ENCODE measurements at places on chromosomes 5 and 9. TPM values are rescaled to one million over a fixed set of nuclear protein-coding genes. Genes with fewer than 3 reads are reported as not detected.
A peak's percentile ranks its signal among the peaks of the same experiment; 100 is the strongest.

DNA sequence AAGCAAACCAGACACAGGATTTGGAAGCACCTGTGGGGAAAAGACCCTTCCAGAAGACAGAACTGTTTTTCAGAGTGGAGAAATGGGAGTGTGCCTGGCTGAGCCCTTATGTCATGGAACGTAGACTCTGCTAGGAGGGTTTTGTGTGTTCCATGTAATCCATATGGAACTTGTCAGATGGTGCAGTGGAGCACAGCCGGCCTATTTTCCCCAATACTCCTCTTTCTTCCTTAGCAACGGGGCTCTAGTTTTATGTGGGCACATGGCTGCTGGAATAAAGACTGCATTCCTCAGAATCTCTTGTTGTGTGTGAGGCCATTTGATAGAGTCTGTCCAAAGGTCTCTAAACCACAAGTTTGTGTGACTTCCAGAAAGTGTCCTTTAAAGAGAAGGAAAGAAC is 284.0 kb downstream of the DRD1 start:
- DNase-seq: no peak

- DNase-seq: no peak
Measured at GRCh38 chr9:7067169-7067568, 309.4 kb downstream of the KDM4C start.

- DNase-seq: no peak
Measured at GRCh38 chr9:101317735-101318134, 67.1 kb downstream of the BAAT start.

- peak; percentile 47 for DNase-seq
Measured at GRCh38 chr5:58849921-58850667, 267.2 kb downstream of the RAB3C start.

- DNase-seq: no peak
Measured at GRCh38 chr9:90201766-90202165, 440.9 kb downstream of the DIRAS2 start.

GRCh38 chr9:122011818-122012498 is 81.2 kb downstream of the TTLL11 start:
- no peak for DNase-seq

GRCh38 chr5:140153905-140154304 is 21.1 kb upstream of the CYSTM1 start:
- no peak for DNase-seq

- no peak for DNase-seq
Measured at GRCh38 chr5:80784451-80784850, 129.7 kb upstream of the DHFR start.

DNA sequence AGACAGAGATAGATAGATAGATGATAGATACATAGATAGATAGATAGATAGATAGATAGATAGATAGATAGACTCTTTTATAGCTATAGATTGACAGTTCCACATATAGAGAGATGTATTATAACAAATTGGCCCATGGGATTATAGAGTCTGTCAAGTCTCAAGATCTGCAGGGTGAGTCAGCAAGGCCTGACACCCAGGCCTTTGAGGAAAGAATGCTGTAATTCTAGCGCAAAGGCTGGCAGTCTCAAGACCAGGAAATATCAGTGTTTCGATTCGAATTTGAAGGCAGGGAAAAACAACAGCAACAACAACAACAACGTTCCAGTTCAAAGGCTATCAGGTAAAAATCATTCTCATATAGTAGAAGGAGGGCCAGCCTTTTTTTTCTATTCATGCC is 339.2 kb upstream of the CDH9 start:
- no peak for DNase-seq

DNA sequence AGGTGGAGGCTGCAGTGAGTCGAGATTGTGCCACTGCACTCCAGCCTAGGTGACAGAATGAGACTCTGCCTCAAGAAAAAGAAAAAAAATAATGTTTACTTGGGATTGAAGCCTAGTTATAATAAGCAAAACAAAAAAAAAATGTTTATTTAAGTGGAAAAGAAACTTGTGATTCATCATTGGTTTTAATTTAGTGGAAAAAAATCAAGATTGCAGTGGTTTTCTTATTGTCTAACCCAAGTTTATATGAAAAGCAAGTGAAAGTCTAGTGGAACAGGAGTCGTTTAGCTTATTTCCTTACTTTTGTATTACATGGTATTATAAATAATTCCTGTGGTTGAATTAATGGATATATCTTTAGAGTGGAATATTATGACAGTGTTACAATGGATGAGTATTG is 8.4 kb downstream of the CNOT8 start:
- DNase-seq: no peak

DNA sequence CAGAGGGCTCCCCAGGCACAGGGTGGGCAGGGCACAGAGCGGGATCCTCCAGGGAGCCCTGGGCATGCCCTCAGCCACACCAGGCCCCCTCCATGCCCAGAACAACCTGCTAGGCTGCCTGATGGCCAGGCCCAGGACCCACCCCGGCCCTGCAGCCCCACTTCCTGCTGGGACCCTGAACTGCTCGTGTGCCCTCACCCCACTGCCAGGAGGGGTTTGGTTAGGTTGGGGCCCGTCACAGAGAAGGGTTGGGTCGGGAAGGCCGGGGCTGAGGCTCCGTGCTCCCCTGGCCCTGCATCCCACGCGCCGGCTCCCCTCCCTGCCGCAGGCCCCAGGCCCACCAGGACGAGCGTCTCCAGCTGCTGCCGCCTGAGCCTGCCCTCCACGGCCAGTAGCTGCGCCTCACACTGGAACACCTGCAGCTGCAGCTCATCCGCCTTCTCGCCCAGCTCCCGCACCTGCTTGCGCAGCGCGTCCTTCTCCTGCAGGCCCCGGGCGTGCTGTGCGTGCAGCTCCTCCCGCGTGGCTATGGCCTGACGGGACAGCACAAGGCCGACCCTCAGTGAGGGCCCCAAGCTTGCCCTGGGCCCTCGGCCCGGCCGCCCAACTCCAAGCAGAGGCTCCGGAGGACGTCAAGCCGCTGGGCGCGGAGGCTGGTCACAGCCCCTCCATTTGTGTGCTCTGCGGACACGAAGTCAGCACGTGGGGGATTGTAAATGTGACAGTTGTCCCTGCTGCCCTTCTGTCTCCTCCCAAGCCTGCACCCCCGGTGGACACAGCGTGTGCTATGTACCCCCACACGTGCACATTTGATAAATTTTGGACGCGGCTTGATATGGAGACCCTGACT is 4.0 kb upstream of the DNLZ start:
- DNase-seq: no peak

DNA sequence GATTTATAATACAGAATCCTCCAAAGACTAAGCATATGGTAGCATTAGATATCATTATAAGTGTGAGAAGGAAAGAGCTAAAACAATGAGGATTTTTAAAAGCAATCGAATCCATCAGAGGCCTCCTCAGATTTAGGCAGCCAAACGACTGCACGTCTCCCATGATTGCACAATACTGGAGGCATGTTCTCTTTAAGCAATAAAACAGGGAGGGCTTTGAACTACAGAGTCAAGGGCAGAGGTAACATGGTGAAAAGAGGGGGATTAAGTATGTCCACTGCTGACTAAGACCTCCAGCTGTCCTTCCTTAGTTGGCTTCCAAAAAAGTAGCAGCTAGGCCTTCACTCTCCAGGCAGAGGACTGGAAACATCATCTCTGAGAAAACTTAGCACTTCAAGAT is 298.7 kb upstream of the RGMB start:
- DNase-seq: no peak

- no peak for DNase-seq
Measured at GRCh38 chr5:34914671-34915138, 599 bp downstream of the RAD1 start.

DNA sequence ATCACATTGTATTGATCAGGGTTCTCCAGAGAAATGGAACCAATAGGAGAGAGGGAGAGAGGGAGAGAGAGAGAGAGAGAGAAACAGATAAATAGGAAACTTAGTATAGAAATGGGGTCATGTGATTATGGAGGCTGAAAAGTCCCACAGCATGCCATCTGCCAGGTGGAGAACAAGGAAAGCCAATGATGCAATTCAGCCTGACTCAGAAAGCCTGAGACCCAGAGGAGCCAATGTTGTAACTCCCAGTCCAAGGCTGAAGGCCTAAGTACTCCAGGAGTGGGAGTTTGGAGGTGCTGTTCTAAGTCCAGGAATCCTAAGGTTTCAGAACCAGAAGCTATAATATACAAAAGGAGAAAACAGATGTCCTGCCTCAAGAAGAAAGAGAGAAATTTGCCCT is 48.4 kb upstream of the ISOC1 start:
- no peak for DNase-seq

GRCh38 chr5:143214890-143215289 is 188.6 kb downstream of the NR3C1 start:
- DNase-seq: no peak

- DNase-seq: peak; percentile 43
Measured at GRCh38 chr5:172777881-172778814, 7.2 kb upstream of the DUSP1 start.

DNA sequence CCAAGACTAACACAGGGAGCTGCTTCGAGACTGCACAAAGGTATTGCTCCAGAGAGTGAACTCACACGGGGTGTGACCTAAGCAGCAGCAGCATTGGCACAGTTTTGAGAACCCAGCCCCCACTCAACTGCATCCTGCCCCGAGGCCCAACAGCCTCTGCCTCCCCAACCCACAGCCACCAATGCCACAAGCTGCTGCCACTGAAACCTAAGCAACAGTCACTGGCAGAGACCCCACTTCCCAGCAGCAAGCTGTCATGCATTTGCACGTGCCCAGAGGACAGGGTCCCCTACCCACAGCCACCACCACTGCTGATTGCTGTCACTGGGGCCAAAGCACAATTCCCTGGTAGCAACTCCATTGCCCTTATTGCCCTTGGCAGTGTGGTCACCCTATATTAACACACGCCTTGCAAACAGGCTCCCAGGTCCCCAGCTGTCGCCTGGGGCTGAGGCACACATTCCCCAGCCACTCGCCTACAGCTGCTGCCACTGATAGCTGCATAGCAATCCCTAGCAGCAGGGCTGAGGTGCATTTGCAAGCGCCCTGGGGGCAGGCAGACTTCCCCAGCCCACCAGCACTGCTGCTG is 141.0 kb downstream of the AGTPBP1 start:
- no peak for DNase-seq

Gene NTRK2
- 4.7 TPM for total RNA-seq

Gene SPINK6
- total RNA-seq: not detected

Gene ANKRD18B
- total RNA-seq: 2.9 TPM
